ENCODE measurements at places on chromosomes 5 and 9.

DNA sequence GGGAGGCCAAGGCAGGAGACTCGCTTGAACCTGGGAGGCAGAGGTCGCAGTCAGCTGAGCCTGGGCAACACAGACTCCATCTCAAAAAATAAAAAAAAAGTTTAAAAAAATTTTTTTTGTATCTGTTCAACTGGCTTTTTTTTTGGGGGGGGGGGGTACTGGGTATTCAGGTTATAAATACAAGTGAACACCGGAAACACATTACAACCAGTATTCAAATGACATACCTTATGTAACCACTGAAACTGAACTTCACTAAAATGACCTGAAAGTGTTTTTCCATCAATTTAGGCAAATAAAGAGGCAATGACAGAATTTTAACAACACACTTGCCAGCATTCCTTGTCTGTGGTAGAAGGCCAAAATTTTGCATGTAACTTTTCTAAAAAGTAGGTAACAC lies 33.5 kb downstream of the STRBP start:
- no peak for DNase-seq

DNA sequence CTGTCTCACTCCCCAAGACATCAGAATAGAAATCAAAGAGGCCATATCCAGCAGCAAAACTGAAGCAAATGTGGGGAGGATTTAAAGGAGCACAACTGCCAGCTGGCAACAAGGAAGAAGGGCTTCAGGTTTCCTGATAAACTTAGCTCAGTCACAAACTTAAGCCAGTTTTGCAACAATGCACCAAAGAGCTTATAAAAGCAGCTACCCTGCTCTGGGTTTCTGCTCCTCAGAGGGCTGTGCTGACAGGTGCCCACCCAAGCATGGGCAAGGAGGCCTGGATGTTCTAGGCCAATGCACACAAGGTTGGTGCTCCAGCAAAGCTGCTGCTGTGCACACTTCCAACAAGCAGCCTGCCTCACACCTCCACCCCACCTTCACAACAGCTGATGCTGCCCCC lies 132.9 kb downstream of the SIL1 start:
- no peak for DNase-seq

DNA sequence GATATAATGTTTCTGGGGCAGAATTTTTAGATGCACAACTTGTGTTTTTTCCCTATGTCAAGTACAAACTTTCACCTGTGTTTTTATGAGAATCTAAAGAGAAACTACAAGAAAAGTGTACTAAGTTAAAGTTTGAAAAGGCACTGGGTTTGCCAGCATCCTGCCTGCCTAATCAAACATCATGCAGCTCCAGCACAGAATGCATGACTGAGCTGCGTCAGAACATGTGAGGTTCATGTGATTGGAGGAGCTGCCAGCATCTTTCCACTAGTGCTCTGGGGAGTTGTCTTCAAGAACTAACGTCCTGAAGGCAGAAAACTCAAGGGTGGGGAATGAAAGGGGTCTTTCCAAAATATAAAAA lies 46.1 kb upstream of the RIC1 start:
- DNase-seq, result no peak

GRCh38 chr5:134139377-134139851 lies 24.9 kb downstream of the TCF7 start:
- no peak for DNase-seq

- no peak for DNase-seq
Observed at GRCh38 chr9:133105461-133105770, 15.6 kb downstream of the RALGDS start.

- DNase-seq, result peak; percentile 7
Observed at GRCh38 chr5:86175224-86175623, 442.5 kb upstream of the COX7C start.

- DNase-seq, result no peak
Observed at GRCh38 chr5:139789116-139789844, 6.3 kb upstream of the PSD2 start.

GRCh38 chr9:121261755-121262154 lies 6.2 kb upstream of the GSN start:
- no peak for DNase-seq

DNA sequence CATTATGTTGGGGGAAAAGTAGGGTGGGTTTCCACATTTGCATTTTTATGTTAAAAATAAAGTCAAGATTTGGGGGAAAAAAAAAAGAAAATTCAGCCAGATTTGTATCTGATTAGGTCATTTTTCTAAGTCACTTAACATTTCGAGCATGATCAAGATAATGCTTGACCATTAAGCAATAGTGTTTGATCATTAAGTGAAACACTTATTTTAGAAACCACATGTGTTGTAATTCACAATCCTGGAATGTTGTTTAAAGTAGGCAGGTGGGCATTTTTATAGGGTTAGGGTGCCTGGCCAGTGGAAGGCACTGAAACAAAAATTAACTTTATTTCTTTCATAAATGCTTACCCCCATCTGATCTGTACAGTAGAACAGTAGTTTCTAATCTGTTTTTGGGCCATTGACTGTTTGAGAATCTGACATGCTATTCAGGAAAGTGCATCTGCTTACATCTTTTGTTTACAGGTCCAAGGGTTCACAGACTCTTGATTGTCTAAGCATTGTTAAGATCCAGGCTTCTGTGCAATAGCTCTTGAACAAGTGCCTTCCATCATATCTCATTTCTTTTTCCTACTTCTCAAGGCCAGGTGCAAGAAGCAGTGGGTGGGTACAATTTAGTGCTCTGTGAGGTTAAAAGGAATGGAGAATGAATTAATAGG lies 9.1 kb downstream of the ZCCHC9 start:
- DNase-seq, result no peak

DNA sequence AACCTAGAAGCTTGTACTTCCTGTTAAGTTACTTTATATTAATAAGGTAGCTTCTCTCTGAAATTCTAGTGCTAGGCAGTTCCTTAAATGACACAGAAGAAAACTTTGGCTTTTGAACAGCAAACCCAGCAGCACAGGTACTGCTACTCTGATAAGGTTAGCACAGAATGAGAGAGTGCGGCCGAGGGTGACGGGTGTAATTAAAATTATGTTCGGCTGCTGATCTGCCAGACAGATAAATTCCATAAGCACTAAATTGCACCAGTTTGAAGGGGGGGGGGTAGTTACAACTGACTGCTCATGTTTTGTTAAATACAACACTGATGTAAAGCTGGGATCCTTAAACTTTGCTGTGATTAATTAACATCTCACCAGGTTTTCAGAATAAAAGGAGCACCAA lies 475.1 kb downstream of the SPOCK1 start:
- no peak for DNase-seq

DNA sequence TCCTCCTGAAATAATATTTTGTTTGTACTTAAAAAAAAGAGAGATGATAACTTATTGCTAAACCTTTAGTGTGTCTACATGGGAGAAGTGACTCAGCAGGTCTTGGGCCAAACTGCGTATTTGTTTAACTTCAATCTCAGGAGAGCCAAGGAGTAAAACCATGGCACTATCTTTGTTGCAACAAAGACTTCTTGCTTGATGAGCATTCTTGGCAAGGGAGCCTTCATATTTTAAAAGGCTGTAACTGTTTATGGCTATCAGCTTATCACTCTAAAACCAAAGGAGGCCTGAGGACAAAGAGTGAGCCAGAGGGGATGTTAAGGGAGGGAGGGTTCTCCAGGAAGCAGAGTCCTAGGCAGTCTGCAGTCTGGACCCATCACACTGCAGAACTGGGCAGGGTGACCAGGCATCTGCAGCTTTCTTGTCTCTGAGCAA lies 216.2 kb upstream of the S1PR3 start:
- DNase-seq, result no peak

DNA sequence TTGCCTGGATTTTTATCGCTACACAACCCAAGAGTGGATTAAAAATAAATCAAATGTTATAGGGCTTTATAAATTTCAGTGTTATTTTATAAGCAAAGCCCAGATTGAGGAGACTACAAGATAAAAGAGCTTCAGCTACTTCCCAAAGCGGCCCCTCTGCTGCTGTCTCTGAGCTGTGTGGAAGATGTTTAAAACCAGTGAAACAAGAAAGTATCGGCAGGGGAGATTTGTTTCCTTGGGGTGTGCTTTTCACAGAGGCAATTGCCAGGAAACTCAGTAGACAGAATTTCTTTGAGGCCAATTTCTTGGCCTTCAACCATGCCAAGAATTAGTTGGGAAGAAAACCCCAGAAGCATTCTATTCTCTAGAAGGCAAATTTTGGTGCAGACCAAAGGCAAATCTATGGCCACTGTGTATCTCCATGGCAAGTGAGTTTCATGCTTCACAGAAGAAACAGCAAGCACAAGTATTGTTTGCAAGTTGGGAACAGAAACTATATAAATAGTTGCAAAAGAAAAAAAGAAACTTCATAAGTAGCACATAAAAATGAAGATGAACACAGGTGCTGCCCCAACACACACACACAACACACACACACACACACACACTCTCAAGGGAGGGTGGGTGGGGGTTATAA lies 197.2 kb downstream of the PARP8 start:
- no peak for DNase-seq

DNA sequence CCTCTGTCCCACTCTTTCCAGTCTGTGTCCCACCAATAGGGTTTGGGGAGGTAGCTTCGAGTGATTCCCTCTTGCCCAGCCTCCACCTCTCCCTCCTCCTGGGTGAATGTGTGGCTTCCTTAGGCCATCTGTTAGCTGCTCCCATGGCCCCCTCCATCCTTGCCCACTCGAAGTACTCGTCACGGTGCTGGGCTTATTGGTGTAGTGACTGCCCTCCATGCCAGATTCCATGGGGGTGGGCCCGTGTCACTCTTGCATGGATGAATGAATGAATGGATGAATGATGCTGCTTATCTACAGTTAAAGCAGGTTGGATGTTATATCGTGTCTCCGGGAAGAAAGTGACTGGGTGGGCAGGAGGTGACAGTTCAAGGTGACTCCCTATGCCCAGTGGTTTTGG lies 19.1 kb downstream of the HMCN2 start:
- DNase-seq, result no peak

- DNase-seq, result no peak
Observed at GRCh38 chr9:121556082-121556481, 56.4 kb upstream of the GGTA1 start.

Measured in A673 (cell line).